Activated gamma-delta T cell treated with Interleukin-2 at 50 U/mL for 16 hours (primary cell): ENCODE measurements at places on chromosomes 2 and 18.

DNA sequence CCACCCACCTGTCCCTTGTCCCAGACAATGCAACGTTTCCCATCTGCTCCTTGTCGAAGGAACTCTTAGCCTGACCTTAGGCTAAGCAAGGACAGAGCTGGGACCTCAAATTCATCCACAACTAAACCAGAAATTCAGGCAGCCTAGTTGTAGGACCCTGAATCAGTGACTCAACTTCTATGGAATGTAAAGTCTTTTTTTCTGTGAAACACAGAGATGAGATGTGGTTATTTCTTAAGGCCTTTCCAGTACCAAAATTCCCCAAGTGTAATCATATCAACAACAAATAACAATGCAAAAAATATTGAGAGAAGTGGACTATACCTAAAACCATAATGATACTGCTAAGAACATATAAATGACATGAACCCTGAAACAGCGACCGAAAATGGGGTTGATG, 46.7 kb downstream of the EN1 start:
- DNase-seq: no peak

- no peak for DNase-seq
Observed at GRCh38 chr2:108193251-108193650, 46.5 kb upstream of the SULT1C3 start.

DNA sequence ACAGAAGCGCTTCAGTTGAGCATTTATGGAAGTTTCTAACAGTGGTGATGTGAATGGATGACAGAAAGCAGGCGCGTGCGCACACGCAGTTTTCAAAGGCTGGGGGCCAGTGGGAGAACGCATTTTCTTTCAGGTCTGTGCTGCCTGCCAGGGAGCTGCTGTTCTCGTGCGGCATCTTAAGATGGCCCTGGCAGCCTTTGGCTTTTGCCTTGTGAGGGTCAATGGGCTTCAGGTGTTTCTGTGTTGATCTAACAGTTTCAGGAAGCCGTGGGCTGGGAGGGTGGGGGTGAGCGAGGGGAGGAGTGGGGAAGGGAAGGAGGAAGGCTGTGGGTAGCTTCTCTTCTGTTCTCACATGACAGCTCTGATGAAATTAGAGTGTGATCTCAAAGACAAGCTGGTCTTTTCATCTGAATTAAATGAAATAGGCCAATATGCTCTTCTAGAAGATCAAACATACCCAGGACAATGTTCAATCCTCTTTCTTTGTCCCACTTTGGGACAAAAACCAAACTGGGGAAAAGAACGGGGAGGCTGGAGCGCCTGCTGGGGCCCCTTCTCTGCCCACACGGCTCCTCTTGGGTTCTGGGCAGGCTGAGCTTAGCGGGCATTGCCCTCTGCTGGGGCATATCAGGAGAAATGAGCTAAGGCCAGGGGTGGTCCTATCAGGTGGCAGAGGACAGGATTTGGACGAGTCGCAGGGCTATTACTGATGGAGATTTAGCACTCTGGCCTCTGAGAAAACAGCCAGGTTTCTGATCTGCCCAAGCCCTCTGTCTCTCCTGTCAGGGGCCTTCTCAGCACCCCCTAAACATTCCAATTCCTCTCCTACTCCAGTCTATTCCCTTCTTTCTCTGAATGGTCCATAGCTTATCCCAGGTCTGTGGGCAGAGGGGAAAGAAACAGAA, 126.2 kb upstream of the LGALSL start:
- peak; percentile 44 for DNase-seq

GRCh38 chr2:111139637-111140317, 19.1 kb downstream of the BCL2L11 start:
- no peak for DNase-seq

DNA sequence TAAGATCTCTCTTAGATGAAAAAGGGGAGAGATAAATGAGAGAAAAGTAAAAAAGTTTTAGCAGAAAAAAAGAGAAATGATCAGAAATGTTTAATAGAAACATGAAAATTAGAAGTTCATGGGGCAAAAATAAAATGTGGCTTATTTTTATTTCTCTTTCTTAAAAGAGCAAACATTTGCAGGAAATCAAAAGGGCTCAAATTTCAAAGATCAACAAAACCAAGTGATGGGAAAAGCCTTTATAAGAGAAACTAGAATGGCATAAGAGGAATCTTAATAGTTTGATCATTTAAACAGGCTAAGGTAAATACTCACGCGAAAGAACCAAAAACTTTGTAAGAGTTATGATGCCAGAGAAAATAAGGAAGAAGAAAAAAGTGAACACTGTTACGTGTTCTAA, 23.3 kb upstream of the DAW1 start:
- DNase-seq: no peak

- DNase-seq: no peak
Observed at GRCh38 chr2:215905691-215906090, 107.7 kb downstream of the MREG start.
